ENCODE measurements at places on chromosomes 3 and 15.

DNA sequence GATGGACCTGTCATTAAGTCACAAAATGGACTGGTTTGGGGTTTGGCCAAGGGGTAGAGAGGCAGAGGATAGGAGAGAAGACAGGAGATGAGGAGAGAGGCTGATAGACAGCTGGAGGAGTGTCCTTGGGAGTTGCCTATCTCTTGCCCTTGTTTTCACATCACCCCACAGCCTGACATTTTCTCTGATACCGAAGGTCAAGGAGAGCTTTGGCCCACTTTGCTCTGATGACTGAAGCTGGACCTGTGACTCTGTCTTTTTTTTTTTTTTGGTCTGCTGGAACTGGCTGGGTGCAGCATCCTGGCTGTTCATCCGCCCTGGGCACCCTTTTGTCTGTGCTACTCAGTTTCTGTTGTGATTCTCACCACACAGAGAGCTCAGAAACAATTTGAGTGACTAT is 5.1 kb downstream of the GPD1L start:
- no peak for DNase-seq

- no peak for DNase-seq
Measured at GRCh38 chr3:31043184-31043819, 148.8 kb upstream of the GADL1 start.

DNA sequence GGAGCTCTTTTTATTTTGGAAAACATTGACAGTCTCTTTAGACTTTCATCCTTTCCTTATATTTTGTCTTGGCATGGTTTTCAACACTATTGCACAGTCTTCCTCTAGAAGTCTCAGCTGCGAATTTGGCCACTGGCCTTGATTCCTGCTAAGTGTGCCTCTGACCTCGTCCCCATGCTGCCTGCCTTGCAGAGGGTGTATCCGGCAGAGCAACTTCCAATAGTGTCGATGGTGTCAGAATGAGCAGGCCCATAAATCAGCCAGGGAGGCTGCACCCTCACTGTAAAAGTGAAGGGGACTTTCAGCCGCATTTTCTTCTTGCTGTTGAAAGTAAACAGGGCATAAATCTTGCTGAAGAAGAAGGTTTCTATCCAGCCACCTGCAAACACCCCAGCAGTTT is 336.7 kb upstream of the TRIM42 start:
- no peak for DNase-seq

GRCh38 chr3:30750967-30751366 is 143.5 kb downstream of the GADL1 start:
- no peak for DNase-seq

DNA sequence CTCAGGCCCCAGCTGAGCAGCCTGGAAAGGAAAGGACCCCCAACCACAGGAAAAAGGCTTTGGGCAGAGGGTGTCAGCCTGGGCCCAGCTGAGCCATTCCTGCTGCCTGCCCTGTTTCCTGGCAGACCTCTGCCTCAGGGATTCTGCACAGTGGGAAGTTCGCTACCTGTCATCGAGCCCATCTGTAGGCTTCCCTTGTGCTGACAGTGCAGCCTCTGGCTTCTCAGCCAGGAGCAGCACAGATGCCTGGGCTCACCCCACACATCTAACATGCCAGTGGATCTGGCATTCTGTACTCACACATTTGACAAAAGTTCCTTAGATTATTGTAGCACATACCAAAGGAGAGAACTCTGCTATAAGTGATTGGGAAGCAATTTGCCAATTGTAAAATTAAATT is 202.2 kb downstream of the SSR3 start:
- DNase-seq: no peak

DNA sequence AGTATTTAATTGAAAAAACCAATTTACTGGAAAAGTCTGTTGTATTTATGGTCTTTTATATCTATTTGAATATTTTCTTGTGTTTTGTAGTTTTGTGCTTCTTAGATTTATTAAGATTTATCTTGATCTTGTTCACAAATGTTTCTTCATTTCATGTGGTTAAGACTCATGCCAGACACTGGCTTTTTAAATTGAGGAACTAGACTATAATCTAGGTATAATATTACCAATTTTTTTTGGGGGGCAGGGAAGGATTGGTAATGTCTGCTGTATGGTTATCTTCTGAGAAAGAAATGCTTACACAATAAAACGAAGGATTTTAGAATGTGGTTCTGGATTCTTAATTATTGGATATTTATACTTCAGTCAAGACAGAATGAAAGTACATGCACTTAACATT is 24.9 kb downstream of the AP4E1 start:
- DNase-seq: no peak

DNA sequence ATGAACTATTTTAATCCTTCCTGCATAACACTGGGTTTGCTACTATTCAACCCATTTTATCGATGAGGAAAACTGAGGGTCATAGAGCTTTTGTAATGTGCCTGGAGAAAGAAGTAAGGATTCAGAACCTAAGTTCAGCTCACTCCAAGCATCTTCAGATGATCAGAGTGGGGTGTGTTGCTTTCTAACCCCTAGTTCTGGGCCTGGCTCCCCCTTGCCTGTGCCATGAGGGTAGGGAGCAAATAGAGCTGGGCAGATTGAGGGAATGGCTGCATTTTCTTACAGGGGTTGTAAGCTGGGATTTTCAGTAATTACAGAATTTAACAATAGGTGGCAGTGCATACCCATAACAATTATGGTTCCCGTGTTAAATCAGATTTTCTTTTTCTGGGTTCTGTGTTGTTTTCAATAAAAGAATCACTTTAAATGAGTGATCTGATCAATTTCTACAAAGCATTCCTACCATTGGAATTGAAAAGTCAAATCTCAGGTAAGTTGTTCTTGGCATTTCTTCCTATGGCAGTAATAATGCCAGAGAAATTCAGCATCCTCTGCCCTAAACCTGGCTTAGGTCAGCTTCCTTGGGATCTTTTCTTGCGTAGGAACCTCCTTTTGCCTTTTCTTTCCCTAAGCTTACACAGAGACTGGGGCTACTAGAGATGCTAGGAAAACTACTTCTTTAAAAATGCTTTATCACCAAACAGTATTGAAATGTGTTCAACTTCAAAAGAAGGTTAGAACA is 103.8 kb upstream of the IL12A start:
- no peak for DNase-seq

DNA sequence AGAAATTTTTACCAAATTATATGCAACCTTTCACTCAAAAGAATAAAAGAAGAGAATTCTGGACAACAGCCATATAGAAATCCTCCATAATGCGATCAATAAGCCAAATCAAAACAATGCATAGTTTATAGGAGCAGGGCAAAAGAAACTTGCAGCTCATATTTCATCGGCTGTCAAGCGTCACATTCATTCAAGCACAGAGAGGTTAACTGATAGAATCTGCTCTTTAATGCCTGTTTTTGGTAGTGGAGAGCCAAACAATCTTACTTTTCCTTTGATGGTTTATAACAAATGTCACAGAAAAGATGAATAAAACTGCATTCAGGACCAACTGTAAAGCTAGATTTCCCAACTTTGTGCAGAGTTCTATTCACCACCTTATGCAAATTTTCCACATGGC is 35.4 kb downstream of the PRTG start:
- no peak for DNase-seq

DNA sequence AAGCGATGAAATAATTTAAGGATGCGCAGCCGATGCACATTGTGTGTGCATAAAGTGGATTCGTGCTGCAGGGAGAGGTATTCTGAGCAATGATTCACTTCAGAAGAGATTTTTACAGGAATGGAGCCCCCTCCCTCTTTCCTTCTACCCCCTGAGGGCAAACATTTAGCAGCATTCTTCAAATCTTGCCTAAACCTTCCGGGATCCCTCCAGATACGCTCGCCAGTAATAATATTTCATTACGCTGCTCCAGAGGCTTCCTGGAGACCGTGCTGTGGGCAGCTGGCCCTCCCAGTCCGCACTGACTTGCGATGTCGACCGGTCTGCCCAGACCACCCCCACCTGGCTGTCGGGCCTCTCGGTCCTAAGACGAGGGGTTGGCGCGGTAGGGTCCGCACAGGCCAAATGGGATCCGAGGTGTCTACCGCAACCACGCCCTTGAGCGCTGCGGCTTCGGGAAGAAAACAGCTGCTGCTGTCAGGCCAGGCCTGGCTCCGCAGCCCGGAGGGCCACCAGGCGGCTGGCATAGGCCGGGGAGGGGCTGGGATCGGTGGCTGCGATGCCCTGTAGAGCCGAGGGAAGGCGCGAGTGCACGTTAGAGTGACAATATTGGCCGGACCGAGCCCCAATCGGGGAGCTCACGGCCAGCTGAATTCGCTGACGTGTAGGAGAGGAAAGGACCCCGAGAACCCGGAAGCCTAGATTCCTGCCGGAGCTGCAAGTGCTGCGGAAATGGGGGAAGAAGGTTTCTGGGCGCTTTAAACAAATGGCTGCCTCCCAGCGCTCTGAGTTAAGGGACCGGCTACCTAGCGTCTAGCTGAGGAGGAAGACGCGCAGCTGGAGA is 14.3 kb downstream of the ZIC4 start:
- DNase-seq: no peak

DNA sequence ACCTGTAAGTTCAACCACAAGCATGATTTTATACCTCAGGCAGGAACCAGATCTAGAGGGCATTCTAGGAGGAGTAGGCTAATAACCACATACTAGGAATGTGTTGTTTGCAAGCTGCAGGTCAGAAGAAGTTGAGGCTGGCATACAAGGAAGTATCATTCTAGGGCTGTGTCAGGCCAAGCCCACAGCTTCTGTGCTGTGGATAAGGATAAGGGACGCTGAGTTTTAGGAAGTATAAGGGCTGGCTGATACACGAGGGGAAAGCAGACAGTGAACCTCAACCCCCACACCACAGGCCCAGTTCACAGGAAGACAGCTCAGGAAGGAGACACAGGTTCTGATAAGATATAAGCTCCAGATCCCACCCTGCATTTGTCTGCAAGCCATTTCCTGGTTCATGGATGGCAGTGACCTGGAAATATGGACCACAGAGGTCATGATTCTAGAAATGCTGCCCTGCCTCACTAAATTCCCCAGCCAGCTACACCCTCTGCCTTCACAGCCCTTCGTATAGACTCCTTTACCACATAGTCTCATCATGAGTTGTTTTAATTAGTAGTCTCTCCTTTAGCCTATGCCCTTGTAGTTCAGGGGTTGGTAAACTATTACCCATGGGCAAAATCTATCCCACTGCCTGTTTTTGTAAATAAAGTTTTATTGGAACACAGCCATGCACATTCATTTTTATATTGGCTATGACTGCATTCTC is 260.7 kb downstream of the OPA1 start:
- no peak for DNase-seq

DNA sequence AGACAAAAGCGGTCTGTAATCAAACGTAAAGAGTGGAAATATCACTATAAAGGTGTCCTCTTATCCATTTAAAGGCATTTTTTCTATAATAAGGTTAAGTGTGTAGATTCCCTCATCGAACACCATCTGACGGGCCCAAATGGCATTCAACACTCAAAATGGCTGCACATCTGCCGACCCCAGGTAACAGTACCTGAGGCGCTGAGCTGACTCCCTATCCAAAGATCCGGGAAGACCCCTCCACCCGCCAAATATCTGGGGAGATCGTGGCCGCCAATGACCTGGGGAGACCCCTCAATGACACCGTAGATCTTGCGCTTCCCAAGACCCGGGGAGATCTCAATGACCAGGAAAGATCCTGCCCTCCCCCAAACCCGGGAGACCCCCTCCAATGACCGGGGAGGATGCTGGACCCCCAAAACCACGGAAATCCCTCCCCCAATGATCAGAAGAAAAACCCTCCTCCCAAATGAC is 476 bp downstream of the IP6K2 start:
- DNase-seq: peak; percentile 54

DNA sequence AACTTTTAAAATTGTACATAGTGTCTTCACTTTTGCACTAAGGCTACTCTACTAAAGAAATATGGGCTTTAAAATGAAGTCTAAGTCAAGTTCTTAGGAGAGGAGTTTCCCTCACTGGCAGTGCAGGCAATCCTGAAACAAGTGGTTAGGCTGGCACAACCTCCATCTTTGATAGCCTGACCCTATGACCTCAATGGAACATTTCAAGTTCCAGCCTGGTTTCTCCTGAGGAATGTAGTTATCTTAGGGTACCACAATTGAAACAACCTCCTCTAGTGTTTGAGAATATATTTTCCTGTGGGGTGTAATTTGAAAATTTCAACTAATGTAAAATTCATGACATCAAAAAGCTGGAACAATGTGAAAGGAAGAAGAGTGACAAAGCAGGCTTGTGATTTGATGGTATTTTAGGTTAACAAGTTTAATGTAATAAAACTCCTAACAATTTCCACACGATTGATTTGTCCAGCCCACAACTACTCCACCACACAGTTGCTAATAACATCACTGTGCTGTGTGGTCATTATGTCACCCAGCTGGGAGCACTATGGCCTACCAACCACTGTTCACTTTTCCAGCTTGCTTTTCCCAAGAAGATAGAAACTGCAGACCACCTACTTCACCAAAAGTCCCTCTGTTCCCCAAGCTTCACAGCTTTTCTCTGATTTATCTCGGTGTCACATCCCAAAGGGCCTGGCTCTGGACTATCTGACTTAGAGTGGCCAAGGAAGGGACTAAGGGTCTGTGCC is 1.8 kb downstream of the WWTR1 start:
- no peak for DNase-seq

DNA sequence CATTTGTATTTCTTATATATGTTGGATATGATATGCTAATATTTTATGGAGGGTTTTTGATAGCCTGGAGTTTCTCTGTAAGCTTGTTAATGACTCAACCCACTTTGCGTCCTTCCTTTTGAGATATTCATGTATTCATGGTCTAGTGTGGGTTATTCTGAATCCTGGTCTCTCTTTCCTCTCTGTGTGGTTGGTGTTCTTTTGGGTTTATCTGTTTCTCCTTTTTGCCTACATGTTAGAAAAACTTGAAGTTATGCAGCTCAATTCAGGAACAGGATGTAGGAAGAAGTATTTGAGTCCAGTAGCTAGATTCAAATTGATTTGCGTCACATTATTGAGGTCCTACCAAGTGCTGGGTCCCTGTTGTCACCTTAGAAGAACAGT is 28.1 kb downstream of the CMTM7 start:
- DNase-seq: no peak

- no peak for DNase-seq
Measured at GRCh38 chr3:150411546-150411945, 3.4 kb downstream of the TSC22D2 start.

DNA sequence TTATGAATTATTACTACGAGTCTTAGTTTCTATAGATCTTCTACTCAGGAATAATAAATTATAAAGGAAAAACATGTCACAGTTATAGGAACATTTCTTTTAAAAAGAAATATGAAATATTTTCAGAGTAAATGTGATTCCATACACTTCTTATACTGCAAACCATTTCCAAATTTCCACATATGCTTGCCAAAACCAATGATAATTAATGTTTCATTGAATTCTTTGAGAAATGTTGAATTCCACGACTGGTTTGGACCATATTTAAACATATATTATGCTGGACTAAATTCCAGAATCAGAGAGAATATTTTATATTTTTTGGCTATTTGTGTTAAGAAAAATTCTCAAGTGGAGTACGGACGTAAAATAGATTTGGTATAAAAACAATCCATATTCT is 144.6 kb downstream of the EPHA3 start:
- DNase-seq: no peak

- DNase-seq: no peak
Measured at GRCh38 chr3:192011137-192011536, 550.2 kb downstream of the PYDC2 start.

GRCh38 chr3:80890571-80890970 is 870.9 kb downstream of the GBE1 start:
- DNase-seq: no peak

Measured in activated T-cell treated with anti-CD3 and anti-CD28 coated beads, Interleukin-2, amount 50 U/mL, for 24 hours (primary cell).